ENCODE measurements at places on chromosomes 4 and X. TPM values are rescaled to one million over a fixed set of nuclear protein-coding genes. Genes with fewer than 3 reads are reported as not detected.

The POU4F2 gene
- not detected for total RNA-seq

DNA sequence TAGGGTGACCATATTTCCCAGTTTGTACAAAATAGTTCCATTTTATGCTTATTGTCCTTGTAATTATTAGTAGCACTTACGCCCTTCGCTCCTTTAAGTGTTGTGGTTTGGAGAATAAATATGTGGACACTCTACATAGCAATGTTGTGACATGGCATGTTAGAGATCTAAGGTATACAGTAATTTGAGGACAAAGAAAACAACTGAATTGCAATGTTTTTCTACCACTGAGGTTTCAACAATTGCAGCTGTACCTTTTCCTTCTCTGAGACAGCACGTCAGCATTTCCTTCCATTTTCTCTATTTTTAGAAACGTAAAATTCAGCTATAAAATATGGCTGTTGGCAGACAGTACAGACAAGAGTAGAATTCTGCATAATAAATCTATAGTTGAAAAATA lies 323.1 kb downstream of the MAPK10 start:
- DNase-seq, result no peak

GRCh38 chrX:47222751-47223350 lies 4.4 kb downstream of the CDK16 start:
- DNase-seq, result peak; percentile 50

The HTN1 gene
- total RNA-seq, result not detected

The PABPC1L2A gene
- total RNA-seq, result not detected

DNA sequence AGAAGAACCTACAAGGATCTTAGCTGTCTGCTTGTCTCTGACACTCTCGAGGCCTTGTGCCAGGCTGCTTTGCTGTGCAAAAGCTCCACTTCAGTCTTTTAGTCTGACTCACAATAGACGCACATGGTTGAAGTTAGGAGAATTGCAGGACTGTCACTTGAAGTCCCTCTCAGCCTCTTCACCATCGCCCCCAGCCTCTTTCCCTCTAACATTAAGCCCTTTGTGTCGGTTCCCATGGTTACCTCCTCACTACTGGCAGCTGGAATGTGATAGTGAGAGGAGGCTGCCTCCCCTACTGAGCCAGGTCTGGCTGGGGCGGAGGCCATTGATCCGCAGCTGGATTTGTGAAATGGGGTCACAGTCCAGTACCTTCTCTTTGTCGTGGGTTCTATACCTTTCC lies 201.8 kb downstream of the SOWAHB start:
- DNase-seq, result no peak

DNA sequence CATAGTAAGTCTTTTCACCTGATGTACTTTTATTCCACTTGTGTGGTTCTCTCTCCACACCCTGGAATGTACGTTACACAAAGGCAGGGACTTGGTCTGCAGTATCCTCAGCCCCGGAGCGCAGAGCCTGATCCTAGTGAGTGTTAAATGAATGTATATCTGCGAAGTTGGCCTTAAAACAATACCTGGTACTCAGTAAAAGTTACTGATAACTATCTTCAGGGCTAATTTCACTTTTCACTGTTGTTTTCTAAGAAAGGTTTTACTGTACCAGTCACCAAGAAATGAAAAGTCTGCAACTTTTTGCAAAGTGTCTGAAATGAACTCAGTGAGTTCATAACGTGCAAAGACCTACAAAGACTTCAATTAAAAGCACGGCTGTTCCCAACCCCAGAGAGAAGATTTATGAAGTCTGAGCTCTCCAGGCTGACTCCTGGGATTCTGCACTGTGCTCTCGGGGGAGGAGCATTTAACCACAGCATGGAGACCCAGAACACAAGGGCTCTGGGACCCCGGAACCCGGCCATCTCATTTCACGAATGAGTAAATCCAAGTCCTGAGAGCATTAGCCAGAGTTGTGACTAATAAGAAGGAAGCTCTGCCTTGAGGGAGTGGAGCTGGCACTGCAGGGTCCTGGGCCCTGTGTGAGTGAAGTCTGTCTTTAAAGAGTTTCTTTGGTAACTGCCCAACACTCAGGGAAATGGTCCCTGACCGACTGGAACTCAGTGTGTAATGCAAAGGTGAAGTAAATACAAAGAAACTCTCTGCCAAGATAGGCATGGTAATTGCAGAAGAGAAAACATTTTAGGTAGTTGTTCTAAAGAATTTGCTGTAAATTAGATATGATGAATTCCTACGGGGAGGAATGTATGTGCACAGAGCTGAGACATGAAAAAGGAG lies 165.8 kb downstream of the NSUN7 start:
- DNase-seq, result no peak

DNA sequence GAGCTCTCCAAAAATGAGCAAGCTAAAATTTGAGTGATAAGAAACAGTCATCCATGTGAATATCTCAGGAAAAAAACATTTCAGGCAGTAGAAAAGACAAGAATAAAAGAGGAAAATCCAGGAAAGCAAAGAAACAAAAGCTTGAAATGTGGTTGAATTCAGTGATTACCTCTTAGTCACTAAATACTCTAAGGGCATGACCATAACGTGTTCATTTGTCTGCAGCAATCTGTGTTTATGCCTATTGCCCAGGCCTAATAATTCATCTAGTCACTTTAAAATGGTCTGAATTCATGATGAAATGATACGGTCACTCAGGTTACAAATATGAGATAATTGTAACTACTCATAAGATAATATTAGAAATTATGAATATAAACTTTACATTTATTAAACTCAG lies 837.9 kb downstream of the STPG2 start:
- no peak for DNase-seq
